CD4-positive, alpha-beta T cell treated with Interleukin-2 at 100 ng/mL for 4 hours (primary cell): ENCODE measurements at places on chromosomes 1 and 21.

GRCh38 chr21:45335761-45336534, 48.3 kb upstream of the POFUT2 start:
- DNase-seq, result no peak

GRCh38 chr21:38165466-38166172, 91.2 kb upstream of the KCNJ15 start:
- DNase-seq, result no peak

DNA sequence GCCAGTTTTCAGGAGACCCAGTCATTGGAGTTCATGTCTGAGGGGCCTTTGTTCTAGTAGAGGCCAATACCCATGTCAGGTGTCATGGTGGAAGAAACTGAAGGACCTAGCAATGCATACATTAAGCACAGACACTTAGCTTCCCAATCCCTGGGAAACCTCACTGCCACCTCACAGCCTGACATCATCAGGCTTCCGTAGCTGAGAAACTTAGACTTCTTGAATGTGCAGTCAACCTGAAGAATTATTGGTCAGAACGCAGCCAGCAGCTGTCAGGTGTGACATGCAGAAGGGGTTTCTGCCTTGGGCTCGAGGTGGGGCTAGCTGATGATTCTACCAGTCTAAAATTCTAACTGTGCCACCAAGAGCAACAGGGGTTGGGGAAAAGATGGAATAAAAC, 1.9 kb upstream of the ITPKB start:
- DNase-seq, result no peak

DNA sequence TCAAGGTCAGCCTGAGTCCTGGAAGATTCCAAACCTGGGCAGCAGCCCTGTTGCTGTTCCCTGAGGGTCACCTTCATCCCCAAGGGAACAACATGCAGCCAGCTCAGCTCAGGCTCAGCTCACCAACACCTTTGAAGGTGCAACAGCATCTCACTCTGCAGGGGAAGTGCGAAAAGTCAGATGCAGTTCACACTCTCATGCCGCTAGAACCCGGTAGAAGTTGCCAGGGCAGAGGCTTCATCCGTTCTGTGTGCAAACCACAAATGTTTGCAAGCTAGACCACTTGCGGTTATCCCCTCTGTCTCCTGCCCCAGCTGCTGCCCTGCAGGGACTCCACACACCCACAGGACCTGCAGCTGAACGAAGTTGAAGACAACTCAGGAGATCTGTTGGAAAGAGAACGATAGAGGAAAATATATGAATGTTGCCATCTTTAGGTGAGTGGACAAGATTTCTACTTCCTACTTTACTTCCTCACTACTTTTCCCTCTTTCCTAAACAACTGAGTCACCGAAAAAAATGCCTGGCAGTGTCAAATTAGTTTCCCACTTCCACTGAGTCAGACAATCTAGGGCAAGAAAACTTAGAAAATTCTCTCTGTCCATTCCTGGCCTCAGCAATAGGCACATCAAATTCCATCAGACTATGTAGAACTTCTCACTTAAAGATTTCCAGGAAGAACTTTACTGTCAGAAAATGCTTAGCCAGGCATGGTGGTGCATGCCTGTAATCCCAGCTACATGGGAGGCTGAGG, 1.8 kb upstream of the FCRL6 start:
- DNase-seq, result peak; percentile 46

- DNase-seq, result no peak
Observed at GRCh38 chr1:22520871-22521270, 42.4 kb upstream of the EPHA8 start.

DNA sequence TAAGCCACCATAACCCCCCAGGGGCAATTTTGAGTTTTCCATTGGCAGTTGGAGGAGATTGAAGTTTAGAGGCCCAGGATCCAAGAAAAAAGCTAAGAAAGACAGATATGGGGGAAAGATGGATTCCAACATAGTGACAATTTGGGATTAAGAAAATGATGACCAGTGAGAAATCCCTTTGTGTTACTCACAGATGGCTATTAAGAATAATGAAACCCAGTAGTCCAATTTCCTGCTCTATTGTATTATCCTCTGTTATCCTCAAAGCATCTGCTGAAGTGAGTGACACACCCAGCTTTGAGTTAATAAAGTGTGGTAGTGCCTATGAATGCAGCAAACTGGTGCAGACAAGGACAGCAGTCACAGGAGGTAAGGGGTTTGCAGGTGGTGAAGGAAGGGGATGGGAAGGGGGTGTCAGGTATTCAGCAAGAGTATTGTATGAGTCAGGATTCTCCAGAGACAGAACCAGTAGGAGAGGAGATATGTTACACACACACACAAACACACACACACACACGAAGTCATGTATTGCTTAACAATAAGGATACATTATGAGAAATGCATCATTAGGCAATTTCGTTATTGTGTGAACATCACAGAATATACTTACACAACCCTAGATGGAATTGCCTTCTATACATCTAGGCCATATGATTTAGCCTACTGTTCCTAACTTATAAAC, 112.4 kb upstream of the VANGL1 start:
- DNase-seq, result no peak

DNA sequence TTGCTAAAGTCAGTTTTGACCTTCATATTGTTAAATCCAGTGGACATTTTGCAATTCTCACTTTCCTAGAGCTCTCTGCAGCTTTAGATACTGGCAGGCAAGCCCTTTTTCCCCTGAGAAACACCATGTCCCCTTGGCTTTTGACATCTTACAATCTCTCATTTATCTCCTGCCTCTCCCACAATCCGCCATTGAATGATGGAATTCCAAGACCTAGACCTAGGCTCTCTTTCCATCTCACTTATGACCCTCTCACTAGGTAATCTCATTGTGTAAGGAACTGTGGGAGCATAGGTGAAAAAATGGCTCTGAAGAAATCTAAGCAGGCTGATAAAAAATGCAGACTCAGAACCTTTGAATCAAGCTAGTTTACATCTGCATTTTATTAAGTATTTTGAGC, 2.0 kb downstream of the KYAT3 start:
- no peak for DNase-seq

GRCh38 chr1:47575855-47576757, 138.3 kb downstream of the FOXD2 start:
- no peak for DNase-seq

DNA sequence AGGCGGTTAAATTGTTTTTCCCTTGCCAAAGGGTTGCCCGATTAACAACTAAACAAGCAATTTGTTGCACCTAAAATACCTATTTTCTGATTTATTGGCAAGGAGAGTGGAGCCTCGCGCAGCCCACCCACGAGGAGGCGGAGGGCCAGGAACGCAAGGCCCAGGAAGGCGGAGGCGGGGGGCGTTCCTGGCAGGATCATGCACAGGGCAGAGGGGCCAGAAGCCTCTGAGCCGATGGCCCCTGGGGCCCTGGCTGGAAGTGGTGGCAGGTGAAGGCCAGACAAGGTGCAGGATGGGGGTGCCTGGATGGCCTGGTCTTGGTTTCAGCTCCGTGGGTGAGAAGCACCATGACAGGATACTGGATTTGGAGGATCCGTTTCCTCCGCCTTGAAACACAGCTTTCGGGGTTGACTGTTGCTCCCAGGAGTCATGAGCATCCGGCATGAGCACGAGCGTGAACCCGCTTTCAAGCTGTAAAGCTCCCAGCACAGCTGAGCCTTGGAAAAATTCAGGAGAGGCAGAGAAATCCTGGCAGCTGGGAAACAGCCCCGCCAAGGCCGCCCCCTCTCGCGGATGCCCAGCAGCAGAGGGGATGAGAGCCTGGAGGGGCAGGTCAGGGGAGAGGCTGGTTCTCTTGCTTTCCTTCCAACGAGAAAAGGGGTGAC, 35.0 kb downstream of the AJAP1 start:
- DNase-seq, result no peak

GRCh38 chr1:77336729-77337128, 54.9 kb downstream of the AK5 start:
- DNase-seq, result no peak

- DNase-seq, result no peak
Observed at GRCh38 chr1:156213644-156213966, 798 bp downstream of the PMF1 start.

- DNase-seq, result no peak
Observed at GRCh38 chr1:242081446-242081845, 82.5 kb upstream of the MAP1LC3C start.

GRCh38 chr21:33286076-33286475, 19.9 kb downstream of the IL10RB start:
- no peak for DNase-seq
